SHP77 treated with DMSO at 0.1 percent for 48 hours (cell line): ENCODE measurements at places on chromosomes 11 and 22.
A peak's percentile ranks its signal among the peaks of the same experiment; 100 is the strongest.

GRCh38 chr11:16347928-16348685 is 8.2 kb downstream of the SOX6 start:
- DNase-seq = no peak

DNA sequence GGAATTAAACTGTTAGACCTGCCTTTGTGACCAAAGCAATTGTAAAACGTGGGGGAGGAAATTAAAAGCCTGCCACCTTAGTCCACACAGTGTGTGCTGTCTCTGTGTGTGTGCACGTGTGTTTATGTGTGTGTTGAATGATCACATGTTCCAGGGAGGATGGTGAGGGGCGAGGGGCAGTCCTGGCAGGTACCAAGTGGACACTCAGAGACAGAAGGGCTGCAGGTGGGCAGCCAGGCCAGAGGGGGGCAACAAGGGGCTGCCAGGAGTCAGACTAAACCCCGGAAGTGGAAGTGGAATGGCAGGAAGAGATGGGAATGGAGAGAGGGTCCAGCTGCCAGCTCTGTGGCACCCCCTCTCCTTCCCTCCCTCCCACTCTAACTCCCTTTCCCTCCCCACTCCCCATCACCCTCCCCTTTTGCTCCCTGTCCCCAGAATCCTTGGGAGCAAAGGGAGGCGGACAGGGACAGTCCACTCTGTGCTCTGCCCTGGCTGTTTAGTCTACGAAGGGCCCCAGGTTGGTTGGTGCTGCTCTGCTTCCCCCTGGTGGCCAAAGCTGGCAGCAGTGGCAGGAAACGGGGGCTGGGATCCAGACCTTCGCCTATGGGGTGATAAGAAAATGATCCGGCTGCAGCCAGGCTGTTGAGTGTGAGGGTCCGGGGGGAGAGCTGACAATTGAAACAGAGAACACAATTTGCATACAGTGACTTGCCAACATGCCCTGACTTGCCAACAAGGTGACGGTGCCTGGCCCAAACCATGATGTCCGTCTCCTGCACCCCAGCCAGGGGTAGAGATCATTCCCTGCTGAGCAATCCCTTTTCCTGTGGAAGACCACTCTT is 24.4 kb downstream of the P2RY2 start:
- peak; percentile 94 for DNase-seq

DNA sequence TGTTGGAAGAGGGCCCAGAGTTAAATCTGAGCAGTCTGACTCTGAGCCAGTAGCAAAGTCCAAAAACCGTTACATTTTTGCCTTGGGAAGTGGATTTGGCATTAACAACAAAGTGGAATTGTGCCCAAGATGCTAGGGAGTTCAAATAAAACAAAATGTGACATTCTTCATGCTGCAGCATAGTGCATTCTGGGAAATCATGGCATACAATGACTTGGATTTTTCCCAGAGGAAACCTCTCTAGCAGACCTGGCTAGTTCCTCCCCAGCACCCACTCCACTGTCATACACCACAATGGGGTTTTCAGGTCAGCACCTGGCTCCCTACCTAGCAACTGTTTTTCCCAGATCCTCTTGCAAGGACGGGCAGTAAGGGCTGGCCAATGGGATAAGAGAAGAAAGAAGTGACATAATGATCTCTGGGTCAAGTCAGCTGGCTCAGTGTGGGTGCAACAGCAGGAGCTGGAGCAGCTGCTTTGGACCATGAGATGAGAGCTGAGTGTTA is 24.8 kb upstream of the CYB5R3 start:
- peak; percentile 56 for DNase-seq

- DNase-seq = no peak
Measured at GRCh38 chr11:77072851-77073327, 6.1 kb downstream of the CAPN5 start.

DNA sequence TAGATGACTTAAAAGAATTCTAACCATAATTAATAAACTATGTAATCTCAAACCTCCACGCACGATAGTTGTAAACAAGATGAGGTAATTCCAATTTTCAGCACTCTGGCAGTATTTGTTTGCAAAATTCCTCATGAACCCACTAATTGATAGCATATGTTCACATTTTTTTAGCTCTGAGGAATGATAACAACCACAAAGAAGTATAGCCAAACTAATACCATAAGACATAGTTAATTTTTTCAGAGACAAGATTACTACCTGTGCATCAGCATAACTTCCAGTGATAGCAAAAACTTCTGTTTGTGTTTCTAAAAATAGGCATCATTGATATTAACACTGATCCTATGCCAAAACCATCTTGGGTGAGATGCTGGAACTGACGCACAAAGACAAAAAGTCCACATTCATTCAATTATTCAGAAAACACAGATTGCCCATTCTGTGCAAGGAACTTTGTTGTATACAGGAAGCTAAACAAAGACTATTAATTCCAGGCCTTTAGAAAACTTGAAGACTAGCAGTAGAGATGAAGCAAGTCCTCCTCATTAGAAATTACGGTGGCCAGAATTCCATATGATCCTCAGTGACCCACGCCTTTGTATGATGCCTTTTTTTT is 57.7 kb downstream of the PDGFD start:
- DNase-seq = no peak

DNA sequence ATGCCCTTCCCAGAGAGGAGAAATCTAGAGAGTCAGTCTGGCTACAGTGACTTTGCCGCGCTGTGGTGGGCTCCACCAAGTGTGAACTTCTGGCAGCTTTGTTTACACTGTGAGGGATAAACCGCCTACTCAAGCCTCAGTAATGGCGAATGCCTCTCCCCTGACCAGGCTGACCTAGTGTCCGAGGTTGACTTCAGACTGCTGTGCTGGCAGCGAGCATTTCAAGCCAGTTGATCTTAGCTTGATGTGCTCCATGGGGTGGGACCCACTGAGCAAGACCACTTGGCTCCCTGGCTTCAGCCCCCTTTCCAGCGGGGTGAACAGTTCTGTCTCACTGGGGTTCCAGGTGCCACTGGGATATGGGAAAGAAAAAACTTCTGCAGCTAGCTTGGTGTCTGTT is 38.6 kb upstream of the PTH start:
- DNase-seq = no peak

GRCh38 chr22:43860126-43860525 is 2.2 kb downstream of the SULT4A1 start:
- no peak for DNase-seq

GRCh38 chr11:1927026-1927847 is 7.7 kb downstream of the TNNT3 start:
- DNase-seq = no peak

GRCh38 chr11:131681920-131682319 is 311.5 kb downstream of the NTM start:
- no peak for DNase-seq

DNA sequence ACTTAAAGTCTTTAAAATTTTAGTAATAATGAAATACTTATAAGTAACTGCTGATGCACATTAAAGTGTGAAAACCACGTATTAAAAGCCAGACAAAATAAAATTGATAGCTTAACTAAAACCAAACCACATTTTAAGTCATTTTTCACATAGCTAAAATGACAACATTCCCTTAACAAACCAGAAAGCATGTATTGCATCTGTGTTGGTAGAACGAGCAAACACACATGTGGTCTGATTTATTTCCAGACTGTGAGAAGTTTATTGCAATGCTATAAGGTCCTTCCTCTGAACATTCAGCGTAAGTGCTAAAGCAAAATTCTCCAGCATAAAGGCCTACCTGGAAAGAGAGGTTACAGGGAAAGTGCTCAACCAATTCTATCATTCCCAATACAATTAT is 57.8 kb downstream of the ARHGAP20 start:
- DNase-seq = no peak

- no peak for DNase-seq
Measured at GRCh38 chr11:35419184-35419829, at the start of gene SLC1A2. Gene SLC1A2, minus strand, starts transcription at chr11:35419558. Its CDS starts 592 bp downstream, at chr11:35418966.

- DNase-seq = no peak
Measured at GRCh38 chr22:47053726-47054141, 291.3 kb downstream of the TBC1D22A start.

DNA sequence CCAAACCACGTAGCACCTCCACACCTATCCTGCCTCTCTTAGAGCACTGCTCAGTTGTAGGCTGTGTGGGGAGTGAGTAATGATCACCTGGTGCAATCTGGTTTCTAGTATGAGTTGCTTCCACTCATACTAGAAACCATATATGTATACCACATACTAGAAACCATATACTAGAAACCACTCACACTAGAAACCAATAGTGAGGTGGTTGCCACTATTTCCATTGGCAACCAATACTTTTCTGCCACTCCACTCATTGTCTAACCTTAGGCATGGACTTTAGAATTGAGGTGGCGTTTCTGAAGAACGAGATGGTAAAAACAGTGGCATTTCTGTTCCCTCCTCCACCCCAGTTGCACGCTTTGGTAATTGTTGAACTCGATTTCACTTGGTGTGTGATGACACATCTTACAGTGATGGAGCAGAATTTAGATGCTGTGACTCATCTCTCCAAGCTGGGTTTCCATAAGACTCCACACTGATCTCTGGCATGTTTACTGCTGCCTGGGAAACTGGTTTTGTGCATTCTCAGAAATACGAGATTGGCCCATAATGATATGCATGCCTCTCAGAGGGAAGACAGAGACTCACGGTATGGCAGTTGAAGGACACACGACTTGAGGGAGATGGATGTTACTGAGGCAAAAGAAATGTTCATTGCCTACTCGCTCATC is 82.9 kb downstream of the KIRREL3 start:
- DNase-seq = no peak

DNA sequence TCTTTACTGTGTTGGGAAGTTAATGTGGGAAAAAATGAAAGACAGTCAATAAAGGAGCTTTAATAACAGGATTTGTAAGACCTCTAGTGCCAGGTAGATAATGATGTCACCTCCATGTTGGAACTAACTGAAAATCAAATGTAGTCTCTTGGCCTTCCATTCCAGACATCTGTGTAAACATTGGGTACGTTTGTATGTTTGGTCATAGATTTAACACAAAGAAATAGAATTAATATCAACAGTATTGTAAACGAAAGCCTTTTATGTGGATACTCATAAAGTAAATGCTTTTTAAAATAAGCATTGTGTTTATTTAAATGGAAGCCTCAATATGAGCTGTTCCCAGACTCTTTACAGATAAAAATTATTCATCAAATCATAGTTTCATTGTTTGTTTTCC is 605.7 kb downstream of the METTL15 start:
- DNase-seq = peak; percentile 68

- DNase-seq = no peak
Measured at GRCh38 chr11:78740199-78741071, 165.8 kb upstream of the NARS2 start.

DNA sequence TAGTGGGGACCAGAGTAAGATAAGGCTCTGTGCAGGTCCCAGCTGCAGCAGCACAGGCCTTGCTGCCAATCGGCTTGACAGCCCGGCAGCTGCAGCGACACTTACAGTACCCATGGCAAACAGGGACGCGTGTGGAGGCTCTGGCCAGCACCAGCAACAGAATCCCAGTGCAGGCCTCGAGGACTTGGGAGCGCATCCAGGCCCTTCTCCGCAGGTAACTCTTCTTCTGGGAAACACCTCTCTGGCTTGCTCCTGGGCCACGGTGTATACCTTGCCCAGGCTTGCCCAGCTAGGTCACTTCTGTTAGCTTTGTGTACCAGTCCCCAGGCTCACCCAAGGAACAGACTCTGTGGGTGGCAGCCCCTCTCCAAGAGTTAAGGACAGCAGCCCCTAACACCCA is 126.7 kb downstream of the CTTN start:
- no peak for DNase-seq
